ENCODE measurements at places on chromosomes 4 and X. TPM values are rescaled to one million over a fixed set of nuclear protein-coding genes. Genes with fewer than 3 reads are reported as not detected.

DNA sequence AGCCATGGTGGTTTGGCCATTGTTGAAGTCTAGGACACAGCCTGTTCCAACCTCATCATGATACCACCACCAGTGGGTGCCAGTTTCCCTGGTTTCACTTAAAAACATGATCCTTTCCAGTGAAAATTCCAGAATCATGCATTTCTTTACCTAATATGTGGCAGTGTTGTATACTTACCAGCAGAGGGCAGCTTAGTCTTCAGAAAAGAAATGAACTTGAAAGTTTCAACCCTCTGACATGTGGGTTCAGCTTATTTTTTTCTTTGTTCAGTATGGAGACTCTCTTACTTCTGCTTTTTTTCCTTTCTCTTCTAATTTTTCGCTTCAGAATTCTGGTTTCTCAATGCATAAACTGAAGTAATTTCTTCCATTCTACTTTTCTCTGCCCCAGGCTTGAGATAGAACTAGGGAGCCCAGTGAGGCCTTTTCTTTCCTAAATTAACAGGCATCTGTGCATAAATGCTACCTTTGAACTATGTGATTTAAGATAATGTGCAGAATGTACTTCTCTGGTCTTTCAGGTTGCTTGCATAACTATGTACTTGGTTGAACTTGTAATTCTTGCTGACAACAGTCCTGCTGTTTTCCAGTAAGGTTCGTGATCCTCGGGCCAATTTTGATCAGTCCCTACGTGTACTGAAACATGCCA is 10.7 kb downstream of the LIAS start:
- H3K4me3 ChIP-seq = no peak overlapping the region
- peak overlapping the region; percentile 46 for H3K27ac ChIP-seq
- H3K36me3 ChIP-seq = no peaks in the 10 kb centered on the region

- no peaks in the 10 kb centered on the region for H3K36me3 ChIP-seq
- peak; percentile 90 for DNase-seq
- peaks cover 14% of the 10 kb centered on the region for H3K4me1 ChIP-seq
- no peaks in the 10 kb centered on the region for H3K27me3 ChIP-seq
- peak overlapping the region; percentile 97 for H3K27ac ChIP-seq
Observed at GRCh38 chr4:3250438-3250955, 1.5 kb downstream of the MSANTD1 start.

Gene KIT
- 44.1 TPM for total RNA-seq

DNA sequence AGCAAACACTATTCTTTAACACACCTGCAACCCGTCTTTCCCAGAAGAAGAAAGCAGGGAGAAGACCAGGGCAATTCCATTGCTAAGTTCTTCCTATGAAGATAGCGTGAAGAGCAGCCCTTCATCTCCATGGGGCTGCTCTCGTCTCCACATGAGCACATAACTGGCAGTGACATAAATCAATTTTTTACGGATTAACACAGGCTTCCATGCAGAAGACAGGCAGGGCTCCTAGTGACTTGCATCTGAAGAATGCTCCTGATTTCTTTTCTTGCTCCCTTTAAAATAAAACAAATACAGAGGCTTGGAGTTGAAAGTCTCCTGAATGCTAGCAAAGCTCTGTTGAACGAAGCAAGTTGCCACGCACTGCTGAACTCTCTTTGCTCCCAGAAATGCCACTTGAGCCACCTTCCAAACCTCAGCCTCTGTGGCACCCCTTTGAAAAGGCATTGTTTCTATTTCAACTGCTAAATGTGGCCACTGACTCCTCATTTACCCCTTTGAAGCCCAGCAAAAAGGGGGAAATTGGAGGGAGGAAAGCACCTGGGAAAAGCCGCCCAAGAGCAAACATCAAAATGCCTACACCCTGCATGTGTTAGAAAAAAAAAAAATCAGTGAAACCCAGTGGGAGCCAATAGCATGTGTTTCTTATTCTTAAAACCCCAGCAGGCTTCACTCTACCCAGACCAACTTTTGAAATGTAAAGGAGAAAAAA is 383.7 kb downstream of the IDS start:
- H3K27me3 ChIP-seq = no peaks in the 10 kb centered on the region
- no peaks in the 10 kb centered on the region for H3K4me1 ChIP-seq
- H3K4me3 ChIP-seq = no peak overlapping the region

Gene IQSEC2
- total RNA-seq = 14.1 TPM

- no peaks in the 10 kb centered on the region for H3K4me1 ChIP-seq
- H3K27me3 ChIP-seq = no peaks in the 10 kb centered on the region
- H3K4me3 ChIP-seq = no peak overlapping the region
- no peaks in the 10 kb centered on the region for H3K36me3 ChIP-seq
- H3K27ac ChIP-seq = no peak overlapping the region
Observed at GRCh38 chr4:79442422-79442821, 34.4 kb upstream of the GK2 start.

DNA sequence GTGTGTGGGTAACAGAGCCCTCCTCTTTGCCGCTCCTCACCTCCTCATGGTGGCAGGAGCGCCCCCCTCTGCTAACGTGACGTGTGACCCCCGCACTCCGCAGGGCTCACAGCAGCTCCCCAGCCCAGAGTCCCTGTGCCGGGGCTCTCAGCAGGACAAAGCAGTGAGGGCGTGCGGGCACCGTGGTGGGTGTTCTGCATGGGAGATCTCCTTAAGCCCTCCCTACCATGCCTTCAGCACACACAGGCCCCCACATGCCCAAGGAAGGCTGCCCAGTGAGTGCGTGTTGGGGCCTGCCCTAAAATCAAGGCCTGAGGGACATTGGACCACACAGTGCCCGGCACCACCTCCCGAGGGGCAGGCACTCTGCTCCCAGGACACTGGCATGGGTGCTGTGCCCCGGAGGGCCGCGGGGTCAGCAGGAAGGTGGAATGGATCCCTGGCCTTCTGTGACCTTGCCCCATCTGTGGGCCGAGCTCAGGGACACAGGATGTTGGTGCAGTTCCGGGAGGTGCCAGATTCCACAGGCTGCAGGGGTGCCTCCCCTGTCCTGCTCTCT is 10.1 kb downstream of the PSAPL1 start:
- no peak for DNase-seq
- H3K27me3 ChIP-seq = no peaks in the 10 kb centered on the region
- H3K36me3 ChIP-seq = no peaks in the 10 kb centered on the region
- H3K4me3 ChIP-seq = no peak overlapping the region

Gene ATP2B3
- not detected for total RNA-seq

DNA sequence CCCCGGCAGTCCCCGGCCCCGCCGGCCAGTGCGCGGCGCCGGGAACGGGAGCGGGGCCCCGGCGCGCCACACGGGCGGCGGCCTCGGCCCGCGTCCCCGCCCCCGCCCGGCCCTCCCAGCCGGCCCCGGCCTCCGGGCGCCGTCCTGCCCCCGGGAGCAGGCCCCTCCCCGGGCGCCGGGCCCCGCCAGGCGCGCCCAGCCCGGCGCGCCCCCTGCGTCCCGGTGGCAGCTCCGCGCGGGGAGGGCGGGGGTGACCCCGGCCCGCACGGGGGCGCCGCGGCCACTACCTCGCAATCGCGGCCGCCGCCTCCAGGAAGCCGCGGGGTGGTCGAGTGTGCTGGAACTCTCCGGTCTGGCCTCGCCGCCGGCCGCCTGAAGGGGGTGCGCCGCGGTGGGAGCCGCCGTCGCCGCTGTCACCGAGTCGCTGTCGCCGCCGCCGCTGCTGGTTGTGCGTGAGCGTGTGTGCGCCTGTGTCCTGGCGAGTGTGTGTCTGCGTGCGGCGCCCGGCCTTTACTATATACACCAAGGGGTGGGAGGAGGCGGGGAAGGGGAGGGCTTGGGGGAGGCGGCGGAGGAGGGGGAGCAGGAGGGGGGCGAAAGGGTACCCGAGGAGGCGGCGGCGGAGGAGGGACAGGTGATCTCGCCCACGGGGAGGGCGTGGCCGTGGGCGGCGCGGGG is at the start of gene RAI2:
RAI2 (minus strand) TSS at position 488 of the 678 bp plus-strand sequence. CDS start 59,288 bp downstream, outside the sequence.
- no peaks in the 10 kb centered on the region for H3K27me3 ChIP-seq
- no peaks in the 10 kb centered on the region for H3K4me1 ChIP-seq
- H3K27ac ChIP-seq = no peak within 1 kb of the TSS
- no peak within 1 kb of the TSS for H3K4me3 ChIP-seq
- DNase-seq = peak; percentile 60

GRCh38 chr4:140612357-140612756 is 43.6 kb upstream of the UCP1 start:
- H3K4me3 ChIP-seq = no peak overlapping the region
- no peak overlapping the region for H3K27ac ChIP-seq
- DNase-seq = no peak
- no peaks in the 10 kb centered on the region for H3K4me1 ChIP-seq

GRCh38 chr4:7425591-7426468 is 8.9 kb downstream of the PSAPL1 start:
- no peak overlapping the region for H3K27ac ChIP-seq
- H3K4me1 ChIP-seq = peaks cover 3% of the 10 kb centered on the region
- no peaks in the 10 kb centered on the region for H3K27me3 ChIP-seq
- H3K36me3 ChIP-seq = no peaks in the 10 kb centered on the region

GRCh38 chr4:158094413-158095134 is 78.3 kb downstream of the GASK1B start:
- DNase-seq = no peak
- H3K27ac ChIP-seq = no peak overlapping the region
- no peak overlapping the region for H3K4me3 ChIP-seq
- no peaks in the 10 kb centered on the region for H3K27me3 ChIP-seq

DNA sequence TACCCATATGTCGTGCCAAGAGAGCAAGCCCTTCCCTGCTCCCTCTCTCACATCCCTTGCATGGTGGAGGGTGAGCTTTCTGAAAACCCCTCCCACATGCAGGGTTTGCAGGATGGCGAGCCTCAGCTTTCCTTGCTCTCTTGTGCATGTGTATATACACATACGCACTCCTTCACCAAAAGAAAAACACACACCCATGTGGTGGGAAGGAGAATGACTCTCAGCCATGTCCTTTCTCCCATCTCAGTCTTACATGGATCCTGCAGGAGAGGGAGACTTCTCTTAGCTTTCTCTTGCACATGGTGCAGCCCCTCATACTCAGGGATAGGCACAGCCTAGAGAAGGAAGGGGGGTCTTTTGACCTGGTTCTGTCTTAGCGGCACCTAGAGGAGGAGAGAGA is 81.1 kb downstream of the CLCN5 start:
- H3K4me3 ChIP-seq = no peak overlapping the region
- H3K36me3 ChIP-seq = no peaks in the 10 kb centered on the region
- H3K27me3 ChIP-seq = no peaks in the 10 kb centered on the region
- H3K27ac ChIP-seq = no peak overlapping the region
- DNase-seq = no peak
- no peaks in the 10 kb centered on the region for H3K4me1 ChIP-seq

- H3K36me3 ChIP-seq = no peaks in the 10 kb centered on the region
- no peak overlapping the region for H3K27ac ChIP-seq
- no peaks in the 10 kb centered on the region for H3K27me3 ChIP-seq
- no peak overlapping the region for H3K4me3 ChIP-seq
Observed at GRCh38 chr4:74578329-74578728, 133.4 kb downstream of the AREG start.

DNA sequence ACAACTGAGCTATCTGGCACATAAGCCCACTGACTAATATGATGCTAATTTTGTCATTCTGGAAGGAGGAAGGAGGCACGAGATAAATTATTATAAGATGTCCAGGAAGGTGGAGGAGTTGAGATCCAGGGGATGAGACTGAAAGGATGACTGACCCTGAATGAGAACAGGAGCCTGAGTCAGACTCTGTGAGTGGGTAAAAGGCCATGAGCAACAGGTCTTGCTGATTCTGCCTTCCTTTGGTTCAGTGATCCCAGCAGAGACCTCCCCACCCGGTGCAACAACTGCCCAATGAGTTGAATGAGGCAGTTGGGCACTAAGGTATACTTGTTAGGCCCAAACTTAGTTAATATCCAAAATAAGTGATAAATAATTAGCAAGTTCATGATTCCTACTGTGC is 238.1 kb upstream of the GPC4 start:
- H3K27ac ChIP-seq = no peak overlapping the region
- H3K36me3 ChIP-seq = no peaks in the 10 kb centered on the region
- no peak overlapping the region for H3K4me3 ChIP-seq
- no peaks in the 10 kb centered on the region for H3K27me3 ChIP-seq

DNA sequence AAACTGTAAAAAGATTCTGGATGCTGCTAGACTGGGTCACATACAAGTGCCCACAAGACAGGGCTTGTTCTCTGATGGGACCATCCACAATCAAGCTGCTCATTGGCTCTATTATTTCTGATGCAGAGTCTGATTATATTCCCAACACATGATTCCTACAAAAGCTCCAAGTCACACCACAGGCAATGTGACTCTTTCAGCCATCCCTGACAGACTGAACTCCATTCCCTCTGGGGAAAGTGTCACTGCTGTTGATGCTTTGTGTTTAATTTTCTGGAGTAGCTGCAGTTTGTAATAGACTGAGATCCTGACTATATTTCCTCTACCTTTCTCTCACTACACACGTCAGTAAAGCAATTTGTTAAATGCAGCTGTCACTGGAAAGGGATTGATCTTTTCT is 55.4 kb upstream of the BCLAF3 start:
- no peak overlapping the region for H3K4me3 ChIP-seq
- H3K36me3 ChIP-seq = no peaks in the 10 kb centered on the region
- no peaks in the 10 kb centered on the region for H3K27me3 ChIP-seq
- H3K4me1 ChIP-seq = no peaks in the 10 kb centered on the region
- no peak for DNase-seq
- H3K27ac ChIP-seq = no peak overlapping the region

GRCh38 chr4:185255868-185256267 is 46.5 kb downstream of the SNX25 start:
- H3K27ac ChIP-seq = no peak overlapping the region
- DNase-seq = no peak
- H3K27me3 ChIP-seq = no peaks in the 10 kb centered on the region
- no peaks in the 10 kb centered on the region for H3K36me3 ChIP-seq
- H3K4me3 ChIP-seq = no peak overlapping the region
- H3K4me1 ChIP-seq = peaks cover 42% of the 10 kb centered on the region

Gene PAGE2B
- not detected for total RNA-seq
